ENCODE measurements at places on chromosomes 6 and 20.
A peak's percentile ranks its signal among the peaks of the same experiment; 100 is the strongest.

DNA sequence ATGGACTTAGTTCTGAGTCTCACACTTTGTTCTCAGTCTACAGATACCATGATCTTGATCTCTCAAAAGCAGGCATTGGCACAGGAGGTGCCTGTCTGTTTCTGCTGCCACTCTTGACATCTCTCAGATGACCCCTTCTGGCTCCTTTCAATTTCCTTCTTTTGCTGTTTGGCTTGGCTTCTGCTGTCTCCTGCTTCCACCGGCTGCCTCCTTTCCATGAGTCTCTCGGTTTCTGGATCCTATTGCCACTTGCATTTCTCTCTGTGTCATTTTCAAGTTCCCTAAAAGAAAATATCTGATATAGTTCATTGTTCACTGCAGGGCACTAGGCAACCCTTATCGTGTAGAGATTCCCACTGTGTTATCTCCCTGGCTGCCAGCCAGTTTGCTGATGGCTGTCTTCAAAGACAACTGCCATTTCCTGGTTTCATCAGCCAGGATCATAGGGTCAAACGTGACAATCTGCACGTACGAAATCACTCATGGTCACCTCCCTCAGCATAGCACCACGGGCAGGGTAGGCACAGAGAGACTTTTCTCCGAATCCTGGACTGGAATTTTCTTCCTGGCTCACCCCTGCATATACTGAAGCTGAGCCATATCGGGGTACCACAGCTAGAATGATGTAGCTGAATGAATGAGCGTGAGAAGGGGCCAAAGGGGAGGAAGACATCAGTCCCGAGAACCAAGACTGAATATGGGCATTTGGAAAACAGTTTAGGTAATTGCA lies 144.6 kb upstream of the TMEM170B start:
- DNase-seq = peak; percentile 34

DNA sequence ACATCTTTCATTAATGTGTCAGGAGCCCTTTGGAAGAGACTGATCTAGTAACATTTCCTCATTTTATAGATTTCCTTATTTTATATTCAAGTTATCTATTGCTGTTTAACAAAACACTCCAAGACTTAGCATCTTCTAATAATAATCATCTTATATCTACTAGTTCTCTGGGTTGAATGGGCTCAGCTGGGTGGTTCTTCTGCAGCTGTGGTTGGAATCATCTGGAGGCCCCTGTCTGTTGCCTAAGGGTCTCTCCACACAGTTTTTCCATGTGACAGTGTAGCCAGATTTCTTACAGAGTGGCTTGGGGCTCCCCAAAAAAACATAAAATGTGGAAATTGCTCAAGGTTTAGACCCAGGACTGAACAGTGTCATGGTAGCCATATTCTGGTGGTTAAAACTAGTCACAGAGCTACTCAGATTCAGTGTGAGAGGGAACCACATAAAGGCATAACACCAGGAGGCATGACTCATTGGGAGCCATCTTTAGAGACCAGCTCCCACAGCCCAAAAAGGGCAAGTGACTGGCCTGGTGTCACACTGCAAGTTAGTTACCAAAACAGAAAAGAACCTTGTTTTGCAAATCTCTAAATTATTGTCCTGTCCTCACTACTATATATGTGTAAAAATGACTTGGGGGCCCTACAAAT lies 11.5 kb downstream of the SLC2A10 start:
- DNase-seq = no peak

DNA sequence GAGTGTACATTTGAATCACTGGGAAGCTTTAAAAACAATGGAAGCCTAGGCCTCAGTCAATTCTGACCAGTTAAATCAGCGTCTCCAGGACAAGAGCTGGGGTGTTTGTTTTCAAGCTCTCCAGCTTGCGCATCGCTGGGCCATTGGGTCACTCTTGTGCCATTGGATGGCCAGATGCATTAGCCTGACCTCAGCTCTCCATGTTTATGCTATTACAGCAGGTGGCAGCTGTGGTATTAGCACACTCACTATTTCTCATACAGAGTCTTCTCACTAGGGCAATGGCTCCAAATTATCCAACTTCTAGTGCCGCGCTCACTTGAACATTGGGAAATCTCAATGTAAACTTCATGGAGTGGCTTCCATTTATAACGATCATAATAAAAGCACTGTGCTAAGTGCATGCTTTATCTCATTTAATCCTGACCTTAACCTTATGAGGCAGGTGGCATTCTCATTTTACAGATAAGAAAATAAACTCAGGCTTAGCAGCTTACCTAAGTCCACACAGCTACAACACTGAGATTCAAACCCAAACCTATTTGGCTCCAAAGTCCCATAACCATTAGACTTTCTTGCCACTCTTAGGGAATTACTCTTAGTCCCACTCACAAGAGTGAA lies 108.8 kb downstream of the PPP1R14C start:
- DNase-seq = no peak

- no peak for DNase-seq
Measured at GRCh38 chr6:113169484-113169883, 687.7 kb upstream of the MARCKS start.

GRCh38 chr6:31776485-31776988 lies 591 bp downstream of the VWA7 start:
- no peak for DNase-seq

GRCh38 chr6:168132531-168133167 lies 53.6 kb upstream of the FRMD1 start:
- DNase-seq = peak; percentile 19

- DNase-seq = no peak
Measured at GRCh38 chr6:5078121-5078669, 6.9 kb upstream of the PPP1R3G start.
